ENCODE measurements at places on chromosomes 16 and 17.

GRCh38 chr16:17171250-17172143 is 299.3 kb downstream of the XYLT1 start:
- H3K4me1 ChIP-seq, result no peaks in the 10 kb centered on the region
- no peak overlapping the region for H3K27ac ChIP-seq
- H3K27me3 ChIP-seq, result no peaks in the 10 kb centered on the region

DNA sequence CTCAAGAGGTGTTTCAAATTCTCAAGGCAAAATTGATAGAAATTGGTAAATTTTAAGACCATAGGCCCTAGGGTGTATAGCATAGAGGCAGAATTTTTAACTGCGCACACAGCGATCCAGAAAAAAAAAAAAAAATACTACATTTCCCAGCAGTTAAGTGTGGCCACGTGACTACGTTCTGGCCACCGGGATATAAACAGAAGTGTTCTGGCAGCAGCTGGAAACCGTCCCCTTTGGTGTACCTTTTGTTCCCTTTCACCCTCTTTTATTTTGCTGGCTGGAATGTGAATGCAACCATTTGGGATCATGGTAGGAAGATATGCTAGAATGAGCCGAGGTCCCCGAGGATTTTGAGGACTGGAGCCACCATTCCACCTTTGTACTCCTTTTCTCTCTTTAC is 52.7 kb upstream of the AKAP1 start:
- DNase-seq, result no peak
- H3K4me3 ChIP-seq, result no peak overlapping the region
- H3K27me3 ChIP-seq, result no peaks in the 10 kb centered on the region
- no peak overlapping the region for H3K27ac ChIP-seq
- H3K36me3 ChIP-seq, result no peaks in the 10 kb centered on the region
- no peaks in the 10 kb centered on the region for H3K4me1 ChIP-seq

- DNase-seq, result no peak
- H3K4me1 ChIP-seq, result no peaks in the 10 kb centered on the region
- H3K36me3 ChIP-seq, result no peaks in the 10 kb centered on the region
- no peaks in the 10 kb centered on the region for H3K27me3 ChIP-seq
These were observed 622 bp upstream of the CCL16 start for GRCh38 chr17:35981908-35982330.

DNA sequence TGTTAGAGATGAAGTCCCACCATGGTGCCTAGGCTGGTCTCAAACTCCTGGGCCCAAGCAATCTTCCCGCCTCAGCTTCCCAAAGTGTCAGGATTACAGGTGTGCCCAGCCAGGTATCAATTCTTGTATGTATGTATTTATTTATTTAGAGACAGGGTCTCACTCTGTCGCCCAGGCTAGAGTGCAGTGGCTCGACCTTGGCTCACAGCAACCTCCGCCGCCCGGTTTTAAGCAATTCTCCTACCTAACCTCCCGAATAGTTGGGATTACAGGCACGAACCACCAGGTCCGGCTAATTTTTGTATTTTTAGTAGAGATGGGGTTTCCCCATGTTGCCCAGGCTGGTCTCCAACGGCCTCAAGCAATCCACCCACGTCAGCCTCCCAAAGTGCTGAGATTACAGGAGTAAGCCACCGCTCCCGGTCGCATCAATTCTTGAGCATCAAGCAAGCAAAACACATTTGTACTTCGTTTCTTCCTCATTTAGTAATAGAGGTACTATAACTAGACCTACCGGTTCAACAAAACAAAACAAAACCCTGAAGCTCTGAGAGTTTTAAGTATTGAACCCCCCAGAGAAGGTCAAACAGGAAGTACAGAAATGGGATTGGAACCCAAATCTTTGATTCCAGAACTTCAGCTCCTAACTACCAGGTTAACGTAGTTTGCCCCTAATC is 1.0 kb upstream of the ZNF500 start:
- H3K36me3 ChIP-seq, result no peaks in the 10 kb centered on the region
- peak overlapping the region; percentile 67 for H3K4me3 ChIP-seq

GRCh38 chr17:48543107-48543853 is 1.6 kb downstream of the HOXB2 start:
- peak overlapping the region; percentile 55 for H3K4me3 ChIP-seq
- no peak for DNase-seq
- peaks cover 10% of the 10 kb centered on the region for H3K4me1 ChIP-seq
- peak overlapping the region; percentile 97 for H3K27ac ChIP-seq
- no peaks in the 10 kb centered on the region for H3K36me3 ChIP-seq
- H3K27me3 ChIP-seq, result no peaks in the 10 kb centered on the region

DNA sequence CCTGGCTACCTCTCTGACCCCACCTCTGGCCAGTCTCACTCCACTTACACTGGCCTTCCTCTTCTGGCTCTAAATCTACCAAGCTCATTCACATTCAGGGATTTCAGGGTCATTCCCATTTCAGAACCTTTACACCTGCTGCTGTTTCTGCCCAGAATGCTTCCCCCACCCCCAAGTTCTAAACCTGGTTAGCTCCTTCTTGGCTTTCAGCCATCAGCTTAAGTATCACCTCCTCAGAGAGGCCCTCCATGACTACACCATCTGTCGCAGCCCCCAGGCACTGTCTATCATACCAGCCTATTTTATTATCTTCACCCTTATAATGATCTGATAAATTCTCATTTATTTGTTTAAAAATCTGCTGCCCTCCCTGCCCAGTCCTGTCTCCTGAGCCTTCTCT is 23.3 kb upstream of the NGFR start:
- no peaks in the 10 kb centered on the region for H3K27me3 ChIP-seq
- H3K27ac ChIP-seq, result no peak overlapping the region
- H3K4me1 ChIP-seq, result no peaks in the 10 kb centered on the region
- no peaks in the 10 kb centered on the region for H3K36me3 ChIP-seq
- no peak for DNase-seq
- H3K4me3 ChIP-seq, result no peak overlapping the region

DNA sequence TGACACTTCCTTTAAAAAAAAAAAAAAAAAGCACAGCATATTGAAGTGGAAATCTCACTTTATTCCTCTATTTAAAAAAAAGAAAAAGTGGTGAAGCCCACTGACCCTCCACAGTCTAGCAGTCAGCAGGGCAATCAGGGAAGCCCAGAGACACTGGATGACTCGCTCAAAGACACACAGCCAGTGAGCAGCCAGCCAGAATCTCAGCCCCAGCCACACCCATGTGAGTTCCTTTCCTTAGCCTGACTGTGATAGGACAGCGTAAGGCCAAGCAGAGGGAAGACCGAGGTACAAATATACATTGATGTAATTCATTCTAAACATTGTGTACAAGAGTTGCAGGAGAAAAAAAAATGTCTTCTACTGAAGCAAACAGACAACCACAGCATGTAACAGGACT is 22.5 kb downstream of the XPO6 start:
- H3K4me3 ChIP-seq, result no peak overlapping the region
- H3K27ac ChIP-seq, result no peak overlapping the region
- no peaks in the 10 kb centered on the region for H3K27me3 ChIP-seq
- DNase-seq, result no peak

DNA sequence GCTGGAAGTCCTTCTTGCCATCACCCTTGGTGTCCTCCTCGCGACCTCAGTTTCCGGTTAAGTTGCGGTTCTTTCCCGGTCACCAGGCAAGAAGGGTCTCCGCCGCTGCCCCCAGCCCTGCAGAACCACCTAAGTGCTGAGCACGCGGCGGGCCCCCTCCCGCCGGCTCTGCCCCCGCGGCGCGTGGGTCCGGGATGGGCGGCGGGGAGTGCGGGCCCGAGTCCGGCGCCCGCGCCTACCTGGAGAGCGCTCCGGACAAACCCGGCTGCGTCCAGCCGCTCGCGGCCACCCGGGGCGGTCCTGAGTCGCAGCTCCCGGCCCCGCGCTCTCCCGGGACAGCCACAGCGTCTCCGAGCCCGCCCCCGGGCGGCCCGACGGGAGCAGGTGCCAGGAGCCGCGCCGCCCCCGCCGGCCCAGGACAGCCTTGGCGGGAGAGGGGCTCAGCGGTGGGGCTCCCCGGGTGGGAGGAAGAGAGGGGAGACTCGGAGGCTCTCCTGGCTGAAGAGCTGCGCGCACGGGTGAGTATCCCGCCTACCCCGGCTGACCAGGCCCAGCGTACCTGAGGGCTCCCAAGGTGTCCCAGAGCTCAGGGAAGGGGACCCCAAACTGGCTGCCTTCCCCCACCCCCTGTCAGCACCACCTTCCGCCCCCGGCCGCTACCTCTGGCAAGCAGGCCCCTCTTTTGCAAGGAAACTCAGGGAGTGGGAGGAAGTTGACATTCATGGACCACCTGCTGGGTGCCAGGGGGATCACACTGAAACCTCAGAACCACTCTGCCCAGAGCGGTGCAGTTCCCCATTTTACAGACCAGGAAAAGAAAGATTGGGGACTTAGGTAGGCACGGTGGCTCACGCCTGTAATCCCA is 22.2 kb upstream of the C17orf113 start:
- DNase-seq, result no peak
- no peak overlapping the region for H3K4me3 ChIP-seq
- no peak overlapping the region for H3K27ac ChIP-seq
- H3K36me3 ChIP-seq, result no peaks in the 10 kb centered on the region
- peaks cover 3% of the 10 kb centered on the region for H3K27me3 ChIP-seq

GRCh38 chr17:42120161-42120769 is 902 bp downstream of the KAT2A start:
- H3K27me3 ChIP-seq, result no peaks in the 10 kb centered on the region
- no peak overlapping the region for H3K27ac ChIP-seq
- peak overlapping the region; percentile 90 for H3K4me3 ChIP-seq
- H3K36me3 ChIP-seq, result no peaks in the 10 kb centered on the region
- peaks cover 9% of the 10 kb centered on the region for H3K4me1 ChIP-seq

GRCh38 chr17:40168262-40168832 is 8.9 kb upstream of the RAPGEFL1 start:
- H3K4me3 ChIP-seq, result no peak overlapping the region
- H3K27me3 ChIP-seq, result no peaks in the 10 kb centered on the region
- H3K36me3 ChIP-seq, result no peaks in the 10 kb centered on the region
- H3K27ac ChIP-seq, result peak overlapping the region; percentile 61
- no peaks in the 10 kb centered on the region for H3K4me1 ChIP-seq

GRCh38 chr17:42517516-42517915 is 18.5 kb upstream of the NAGLU start:
- peak; percentile 93 for DNase-seq
- peak overlapping the region; percentile 99 for H3K27ac ChIP-seq
- no peaks in the 10 kb centered on the region for H3K36me3 ChIP-seq
- peaks cover 54% of the 10 kb centered on the region for H3K4me1 ChIP-seq

DNA sequence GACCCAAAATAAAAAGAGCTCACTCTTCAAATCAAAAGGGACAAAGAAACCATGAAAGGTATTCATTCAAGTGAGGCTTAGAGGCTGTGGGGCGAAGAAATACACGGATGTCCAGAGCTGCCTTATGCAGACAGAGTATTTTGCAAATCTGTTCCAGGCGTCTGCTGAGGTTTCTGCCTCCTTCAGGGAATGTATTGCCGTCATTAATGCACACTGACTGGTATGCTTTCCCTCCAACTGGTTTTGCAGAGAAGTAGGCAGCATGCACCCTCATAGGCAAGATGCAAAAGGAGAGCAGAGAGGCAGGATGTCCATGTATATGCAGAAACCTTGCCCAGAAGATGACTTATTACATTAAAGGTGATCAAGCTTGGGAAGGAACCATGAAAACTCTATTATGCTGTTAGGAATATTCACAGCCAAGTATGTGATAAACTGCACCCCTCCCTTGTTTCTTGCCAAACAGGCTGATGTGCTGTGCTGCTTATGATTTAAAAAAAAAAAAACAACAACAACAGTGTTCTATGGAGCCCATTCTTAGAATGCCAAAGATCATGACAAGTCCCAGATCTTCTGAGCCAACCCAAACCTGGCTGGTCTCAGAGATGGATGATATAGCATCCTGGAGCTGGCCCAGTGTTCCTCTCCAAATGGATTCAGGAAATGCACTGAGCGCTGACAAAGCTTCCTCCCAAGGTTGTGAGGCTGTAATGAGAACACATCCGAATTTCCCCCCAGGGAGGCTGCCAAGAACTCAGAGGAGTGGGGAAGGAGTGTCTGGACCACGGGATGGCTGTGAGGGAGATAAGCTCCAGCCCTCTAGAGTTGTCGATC is 77.6 kb upstream of the HLF start:
- no peak overlapping the region for H3K27ac ChIP-seq
- no peaks in the 10 kb centered on the region for H3K36me3 ChIP-seq
- no peaks in the 10 kb centered on the region for H3K4me1 ChIP-seq
- H3K27me3 ChIP-seq, result no peaks in the 10 kb centered on the region
- no peak overlapping the region for H3K4me3 ChIP-seq
- DNase-seq, result peak; percentile 21

DNA sequence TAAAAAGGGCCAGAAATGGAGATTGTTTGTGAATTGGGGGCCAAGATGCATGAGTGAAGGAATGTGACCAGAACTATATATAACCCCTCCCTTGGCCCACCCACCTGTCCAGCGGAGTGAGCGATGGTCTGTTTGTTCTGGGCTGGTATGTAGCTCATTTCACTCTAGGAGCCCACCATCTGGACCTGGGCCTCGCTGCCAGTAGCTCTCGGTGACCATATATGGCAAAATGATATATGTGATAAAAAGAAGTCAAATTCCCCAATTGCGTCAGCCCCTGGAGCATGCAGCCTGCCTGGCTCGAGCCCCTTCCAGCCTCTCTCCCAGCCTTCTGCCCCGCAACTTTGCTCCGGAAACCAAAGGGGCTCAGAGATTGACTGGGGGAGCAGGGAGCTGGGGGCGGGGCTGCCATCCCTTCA is 47.3 kb downstream of the CCDC42 start:
- H3K27ac ChIP-seq, result peak overlapping the region; percentile 62
- H3K4me1 ChIP-seq, result peaks cover 14% of the 10 kb centered on the region
- H3K36me3 ChIP-seq, result no peaks in the 10 kb centered on the region
- H3K4me3 ChIP-seq, result no peak overlapping the region

DNA sequence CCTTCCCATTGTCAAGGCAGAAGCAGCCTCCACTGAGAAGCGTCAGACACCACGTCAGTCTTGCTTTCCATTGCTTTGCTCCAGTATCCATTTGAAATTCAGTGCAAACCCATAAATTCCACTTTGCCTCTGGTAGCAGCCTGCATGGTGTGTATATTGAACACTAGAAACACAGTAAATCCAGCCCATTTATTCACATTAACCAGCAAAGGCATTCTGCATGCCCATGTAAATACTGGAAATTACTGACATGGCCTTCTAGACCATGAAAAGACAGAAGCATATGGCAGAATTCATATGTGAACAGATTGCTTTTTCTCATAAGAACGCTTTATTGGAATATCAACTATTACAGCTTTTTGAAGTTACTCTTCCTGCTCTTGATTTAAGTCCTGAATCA is 595.0 kb downstream of the WWOX start:
- H3K4me3 ChIP-seq, result no peak overlapping the region
- DNase-seq, result no peak
- no peak overlapping the region for H3K27ac ChIP-seq
- no peaks in the 10 kb centered on the region for H3K4me1 ChIP-seq
- H3K36me3 ChIP-seq, result no peaks in the 10 kb centered on the region

- no peak overlapping the region for H3K27ac ChIP-seq
- H3K4me1 ChIP-seq, result no peaks in the 10 kb centered on the region
- H3K27me3 ChIP-seq, result no peaks in the 10 kb centered on the region
- H3K4me3 ChIP-seq, result no peak overlapping the region
These were observed 57.6 kb downstream of the BANP start for GRCh38 chr16:88008840-88009239.
